Osteocyte (in vitro differentiated cells): ENCODE measurements at places on chromosomes 6 and 20. TPM values are rescaled to one million over a fixed set of nuclear protein-coding genes. Genes with fewer than 3 reads are reported as not detected.

- no peak for DNase-seq
Measured at GRCh38 chr6:142737368-142738034, 207.5 kb downstream of the HIVEP2 start.

DNA sequence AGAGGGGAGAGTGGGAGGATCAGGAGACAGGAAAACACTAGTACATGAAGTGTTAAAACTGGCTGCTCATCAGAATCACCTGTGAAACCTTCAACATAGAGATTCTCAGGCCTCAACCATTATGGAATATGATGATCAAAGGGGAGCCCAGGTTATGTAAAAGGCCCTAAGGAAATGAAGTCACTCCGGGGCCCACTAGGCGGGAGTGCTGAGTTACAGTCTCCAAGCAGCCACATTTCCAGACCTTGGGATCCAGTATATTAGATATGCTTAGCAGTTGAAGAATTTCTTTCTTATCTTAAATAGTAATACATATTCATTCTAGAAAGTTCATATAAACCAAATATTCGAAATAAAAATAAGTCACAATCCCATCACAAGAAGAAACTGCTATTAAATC lies 476.3 kb downstream of the PRKN start:
- DNase-seq = no peak

- no peak for DNase-seq
Measured at GRCh38 chr20:37198932-37199660, 19.7 kb upstream of the MROH8 start.

DNA sequence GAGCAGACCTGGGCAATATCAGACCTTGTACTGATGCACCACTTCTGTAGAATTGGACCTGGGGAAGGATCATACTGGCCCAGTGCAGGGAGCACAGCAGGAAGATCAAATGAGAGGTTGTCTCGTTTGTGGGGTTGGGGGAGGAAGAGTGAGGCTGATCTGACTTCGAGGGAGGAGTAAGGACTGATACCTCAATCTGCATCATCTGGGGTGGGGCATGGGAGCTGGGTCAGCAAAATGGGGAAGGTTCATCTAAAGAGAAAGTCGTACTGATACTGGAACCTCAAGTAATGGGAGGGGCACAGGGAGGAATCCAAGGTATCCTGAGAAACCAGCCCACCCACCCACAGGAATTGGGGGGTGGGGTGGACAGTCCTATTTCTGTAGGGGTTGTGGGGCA lies 3.7 kb downstream of the RNF39 start:
- DNase-seq = no peak

DNA sequence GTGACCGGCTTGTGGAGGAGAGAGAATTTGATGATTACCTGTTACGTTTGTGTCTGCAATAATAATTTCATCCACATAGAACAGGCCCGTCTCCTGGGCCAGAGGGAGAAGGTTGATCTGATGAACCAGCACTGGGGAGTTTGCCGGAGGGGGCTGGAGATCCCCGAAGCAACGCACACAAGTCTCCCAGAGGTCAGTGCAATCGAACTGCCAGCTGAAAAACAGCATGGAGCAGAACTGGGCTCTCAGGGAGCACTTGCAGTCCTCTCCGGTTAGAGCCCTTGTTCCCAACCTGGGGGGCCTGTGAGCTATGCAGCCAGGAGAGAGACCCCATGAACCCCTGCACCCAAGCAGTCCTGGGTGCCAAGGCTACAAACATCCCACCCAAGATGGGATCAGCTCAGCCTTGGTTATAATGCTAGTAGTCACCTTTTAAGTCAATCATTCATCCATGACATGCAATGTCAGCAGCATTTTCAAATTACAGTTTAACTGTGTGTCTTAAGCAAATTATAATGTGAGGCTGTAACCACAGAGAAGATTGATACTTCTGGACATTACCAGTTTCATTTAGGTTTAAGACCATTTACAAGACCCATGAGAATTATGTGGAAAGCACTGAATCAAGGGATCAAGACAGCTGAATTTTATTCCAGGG lies 34.2 kb downstream of the PKHD1 start:
- DNase-seq = no peak

DNA sequence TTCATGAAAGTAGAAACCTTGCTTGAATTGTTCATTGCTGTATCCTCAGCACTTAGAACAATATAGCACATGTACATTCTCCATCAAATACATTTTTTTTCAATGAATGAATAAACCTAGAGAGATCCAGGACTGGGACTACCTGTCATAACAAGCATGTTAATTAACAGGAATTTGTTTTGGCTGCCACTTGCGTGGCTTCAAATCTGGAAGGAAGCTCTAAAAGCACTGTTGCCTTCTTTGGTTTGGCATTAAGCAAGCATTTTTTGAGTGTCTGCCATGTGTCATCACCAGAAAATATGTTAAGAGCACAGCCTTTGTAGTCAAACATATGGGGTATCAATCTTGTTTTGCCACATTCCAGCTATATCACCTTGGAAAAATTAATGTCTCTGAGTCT lies 131.9 kb upstream of the BACH2 start:
- no peak for DNase-seq

DNA sequence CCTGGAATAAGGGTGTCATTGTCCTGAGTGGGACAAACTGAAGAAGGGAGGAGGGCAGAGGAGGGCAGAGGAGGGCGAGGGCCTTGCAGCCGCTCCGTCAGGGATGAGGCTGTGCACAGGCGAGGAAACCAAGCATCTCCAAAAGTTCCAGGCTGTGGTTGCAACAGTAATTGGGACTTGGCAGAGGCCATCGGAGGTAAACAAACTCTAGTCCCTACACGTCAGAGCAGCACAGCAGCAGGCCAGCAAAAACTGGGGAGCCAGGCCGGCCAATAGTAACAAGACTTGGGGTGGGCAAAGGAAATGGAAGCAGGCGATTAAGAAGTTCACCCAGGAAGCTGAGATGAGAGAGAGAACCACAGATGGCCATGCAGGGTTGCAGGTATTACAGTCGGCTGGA lies 142.8 kb downstream of the SMOC2 start:
- peak; percentile 71 for DNase-seq

- DNase-seq = no peak
Measured at GRCh38 chr6:27599859-27600532, 127.1 kb upstream of the ZNF184 start.

GRCh38 chr20:57161478-57162361 lies 104.7 kb downstream of the BMP7 start:
- DNase-seq = no peak

DNA sequence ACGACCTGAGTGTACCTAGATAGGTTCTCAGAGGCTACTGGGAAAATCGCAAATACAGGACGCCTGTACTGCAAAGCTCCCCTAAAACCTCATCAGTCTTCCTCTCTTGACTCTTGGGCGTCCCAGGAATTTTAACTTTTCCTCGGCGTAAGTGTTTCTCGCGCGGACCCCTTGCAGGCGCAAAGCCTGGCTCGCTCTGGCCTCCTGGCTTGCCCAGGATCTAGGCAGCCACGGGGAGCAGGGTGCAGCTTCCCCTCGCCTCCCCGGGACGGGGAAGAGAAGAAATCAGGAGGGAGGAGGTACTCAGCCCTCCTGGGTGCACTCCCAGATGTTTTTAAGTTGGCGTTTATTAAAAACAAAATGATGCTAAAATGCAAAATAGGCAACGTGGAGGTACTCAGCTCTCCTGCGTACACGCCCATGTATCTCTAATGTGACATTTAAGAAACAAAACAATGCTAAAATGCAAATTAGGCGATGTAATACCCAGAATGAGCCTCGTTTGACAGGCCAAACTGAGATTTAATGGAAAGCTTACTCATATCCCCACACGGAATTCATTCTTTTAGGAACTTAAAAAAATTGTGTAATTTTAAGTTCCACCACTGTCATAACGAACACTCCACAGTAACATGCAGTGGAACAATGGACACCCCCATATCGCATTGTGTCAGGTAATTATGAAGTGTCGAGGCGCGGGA lies 1.6 kb upstream of the SOBP start:
- no peak for DNase-seq

- DNase-seq = no peak
Measured at GRCh38 chr6:137950581-137950980, 83.5 kb downstream of the TNFAIP3 start.

DNA sequence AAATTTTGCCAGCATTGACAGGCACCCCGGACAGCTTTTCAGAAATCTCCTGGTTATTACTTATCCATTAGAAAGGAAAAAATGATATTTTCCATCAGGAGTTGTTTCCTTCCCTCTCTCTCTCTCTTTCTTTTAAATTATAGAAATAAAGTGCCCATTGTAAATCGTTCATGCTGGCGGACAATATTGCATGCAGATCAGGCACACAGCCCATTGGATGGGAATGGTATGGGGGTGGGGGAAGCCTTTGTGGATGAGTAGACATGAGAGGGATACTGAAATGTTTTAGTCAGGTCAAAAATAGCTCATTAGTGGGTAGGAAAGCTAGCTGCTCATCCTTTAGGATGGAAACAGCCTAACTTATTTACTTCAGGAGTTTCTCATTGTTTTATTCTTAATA lies 764.9 kb upstream of the MMS22L start:
- no peak for DNase-seq

GRCh38 chr20:917416-917815 lies 1.3 kb upstream of the ANGPT4 start:
- no peak for DNase-seq

DNA sequence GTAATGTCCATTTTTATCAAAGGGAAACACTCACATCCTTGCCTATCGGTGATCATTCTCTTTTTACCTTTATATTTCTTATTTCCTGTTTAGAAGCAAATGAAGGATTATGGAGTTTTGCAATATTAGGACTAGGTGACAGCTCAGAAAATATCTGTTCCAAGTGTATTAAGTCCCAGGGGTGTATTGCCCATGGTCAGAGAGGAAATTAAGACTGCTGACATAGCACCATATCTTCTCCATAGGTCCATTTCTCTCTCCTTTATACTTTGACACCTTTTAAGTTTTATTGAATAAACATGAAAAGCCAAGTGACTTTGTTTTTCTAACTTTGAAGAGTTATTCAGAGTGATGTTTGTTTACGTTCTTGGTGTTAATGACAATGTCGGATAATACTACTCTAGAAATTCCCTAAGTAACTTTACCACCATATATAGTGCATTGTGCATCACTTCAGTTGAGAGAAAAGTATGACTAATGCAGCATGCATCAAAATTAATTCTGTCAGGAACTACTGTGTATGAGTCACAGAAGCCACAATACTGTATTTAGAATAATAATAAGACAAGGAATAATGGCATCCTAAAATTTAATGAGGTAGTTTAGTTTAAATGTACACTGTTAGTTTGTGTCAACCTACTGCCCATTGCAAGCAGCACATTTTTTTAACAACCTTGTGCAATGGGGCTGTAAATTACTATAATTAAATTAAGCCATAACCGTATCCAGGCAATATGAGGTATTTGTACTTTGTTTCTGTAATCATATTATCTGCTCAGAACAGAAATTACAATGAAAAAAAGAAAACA lies 474.4 kb upstream of the RNF217 start:
- no peak for DNase-seq

DNA sequence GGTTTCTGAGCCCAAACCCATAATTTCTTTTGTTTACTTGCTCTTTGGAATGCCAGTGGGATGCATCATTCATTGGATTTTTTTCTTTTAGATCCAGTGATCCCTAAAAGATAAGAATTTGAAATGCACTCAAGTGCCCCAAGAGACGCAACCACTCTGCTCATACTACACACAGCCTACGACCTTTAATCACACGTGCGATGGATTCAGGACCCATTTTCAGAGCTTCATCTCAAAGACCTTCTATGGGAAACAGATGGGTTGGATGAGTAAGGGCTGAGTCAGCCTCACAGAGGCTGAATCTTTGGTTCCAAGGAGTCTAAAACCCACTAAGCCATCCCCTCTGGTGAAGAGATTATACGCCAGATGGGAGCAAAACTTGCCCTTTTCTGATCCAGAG lies 265.5 kb upstream of the EXOC2 start:
- no peak for DNase-seq

GRCh38 chr6:58113960-58114359 lies 796.5 kb downstream of the PRIM2 start:
- no peak for DNase-seq

GRCh38 chr6:71403422-71404134 lies 115.0 kb downstream of the OGFRL1 start:
- no peak for DNase-seq

DNA sequence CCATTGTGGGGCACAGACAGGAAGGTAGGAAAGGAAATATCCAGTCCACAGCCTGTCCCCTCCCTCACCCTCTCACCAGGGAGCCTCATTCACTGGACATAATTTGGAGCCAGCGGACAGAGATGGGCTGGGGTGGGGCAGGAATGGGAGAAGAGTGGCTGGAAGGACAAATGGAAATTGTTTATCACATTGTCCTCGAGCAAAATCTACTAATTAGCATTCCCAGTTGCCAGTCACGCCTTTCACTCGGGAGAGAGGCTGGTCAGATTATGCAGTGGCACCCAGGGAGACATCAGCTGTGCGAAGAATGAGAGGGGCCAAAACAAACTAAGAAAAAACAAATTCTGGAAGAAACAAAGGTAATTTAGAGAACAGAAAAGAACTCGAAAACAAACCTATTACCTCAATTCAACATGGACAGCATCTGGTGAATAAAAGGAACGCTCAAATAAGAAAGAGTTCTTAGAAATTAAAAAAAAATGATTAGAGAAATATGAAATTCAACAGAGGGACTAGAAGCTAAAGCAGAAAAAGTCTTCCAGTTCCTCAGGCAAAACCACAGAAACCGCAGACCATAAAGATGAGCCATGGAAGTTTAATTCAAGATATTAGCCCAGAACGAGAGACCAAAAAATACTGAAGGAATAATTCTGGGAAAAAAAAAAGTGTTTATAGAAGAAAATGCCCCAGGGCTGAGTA lies 108.5 kb upstream of the RALGAPA2 start:
- no peak for DNase-seq

- peak; percentile 49 for DNase-seq
Measured at GRCh38 chr20:54165014-54165413, 8.8 kb downstream of the CYP24A1 start.

- DNase-seq = no peak
Measured at GRCh38 chr20:63454731-63455567, 17.5 kb downstream of the KCNQ2 start.

- no peak for DNase-seq
Measured at GRCh38 chr20:57818418-57819181, 108.8 kb upstream of the PMEPA1 start.

DNA sequence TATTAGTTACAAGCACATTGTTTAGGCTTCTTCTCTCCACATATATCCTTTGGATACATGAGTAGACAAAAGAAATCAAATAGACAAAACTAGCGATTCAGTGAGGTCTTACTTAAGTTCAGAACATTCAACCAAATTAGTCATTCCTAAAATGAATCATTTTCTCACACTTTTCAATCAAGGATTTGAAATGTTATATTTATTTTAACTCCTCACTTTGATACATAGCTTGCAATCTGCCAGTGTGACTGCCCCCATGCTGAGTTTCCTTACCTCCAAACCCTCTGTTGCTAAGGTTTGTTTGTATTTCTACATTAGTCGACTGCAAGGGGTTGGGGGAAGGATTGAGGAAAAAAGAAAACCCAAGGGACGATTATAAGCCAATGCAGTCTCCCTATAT lies 3.5 kb upstream of the MOXD1 start:
- DNase-seq = no peak

The FHL5 gene
- total RNA-seq = not detected in 2 replicates

The CALHM4 gene
- total RNA-seq = not detected in 2 replicates

The UNC5CL gene
- 0.51 and 0.76 TPM in 2 replicates for total RNA-seq

The DNMT3B gene
- total RNA-seq = 2.9 TPM in 2 replicates

The NRN1 gene
- 0.21 TPM in 1 of 2 replicates, not detected in the other for total RNA-seq

The MUCL3 gene
- total RNA-seq = not detected in 2 replicates

The FAM110A gene
- total RNA-seq = 2.6 and 2.7 TPM in 2 replicates

The TGIF2 gene
- total RNA-seq = 29.2 and 35.0 TPM in 2 replicates
